ENCODE measurements at places on chromosomes 1 and 21. TPM values are rescaled to one million over a fixed set of nuclear protein-coding genes. Genes with fewer than 3 reads are reported as not detected.

MNDA gene
- total RNA-seq, result 1.3 TPM

AIDA gene
- 37.9 TPM for total RNA-seq

TRIM45 gene
- 8.5 TPM for total RNA-seq

ZMYND12 gene
- total RNA-seq, result 0.63 TPM

EPB41 gene
- total RNA-seq, result 78.3 TPM

ST6GALNAC3 gene
- 16.3 TPM for total RNA-seq

AK4 gene
- 11.3 TPM for total RNA-seq

KCNJ15 gene
- 0.31 TPM for total RNA-seq

LCE2D gene
- not detected for total RNA-seq

LAMTOR5 gene
- total RNA-seq, result 30.0 TPM

CELA2A gene
- total RNA-seq, result not detected

TAS1R2 gene
- not detected for total RNA-seq

NSL1 gene
- 86.1 TPM for total RNA-seq

PRDM15 gene
- total RNA-seq, result 14.7 TPM

SLAMF7 gene
- total RNA-seq, result not detected

LINGO4 gene
- total RNA-seq, result not detected

ATXN7L2 gene
- 9.4 TPM for total RNA-seq

CAMK2N1 gene
- 65.7 TPM for total RNA-seq

OR2T35 gene
- total RNA-seq, result not detected

HSD3B1 gene
- not detected for total RNA-seq

NID1 gene
- 12.2 TPM for total RNA-seq

CD34 gene
- 2.5 TPM for total RNA-seq

NKAIN1 gene
- total RNA-seq, result 48.8 TPM

ETV3 gene
- total RNA-seq, result 21.9 TPM

BRINP3 gene
- total RNA-seq, result 33.2 TPM

Data from parietal lobe (tissue), 2 donors.